ENCODE measurements at places on chromosomes 3 and 15.

DNA sequence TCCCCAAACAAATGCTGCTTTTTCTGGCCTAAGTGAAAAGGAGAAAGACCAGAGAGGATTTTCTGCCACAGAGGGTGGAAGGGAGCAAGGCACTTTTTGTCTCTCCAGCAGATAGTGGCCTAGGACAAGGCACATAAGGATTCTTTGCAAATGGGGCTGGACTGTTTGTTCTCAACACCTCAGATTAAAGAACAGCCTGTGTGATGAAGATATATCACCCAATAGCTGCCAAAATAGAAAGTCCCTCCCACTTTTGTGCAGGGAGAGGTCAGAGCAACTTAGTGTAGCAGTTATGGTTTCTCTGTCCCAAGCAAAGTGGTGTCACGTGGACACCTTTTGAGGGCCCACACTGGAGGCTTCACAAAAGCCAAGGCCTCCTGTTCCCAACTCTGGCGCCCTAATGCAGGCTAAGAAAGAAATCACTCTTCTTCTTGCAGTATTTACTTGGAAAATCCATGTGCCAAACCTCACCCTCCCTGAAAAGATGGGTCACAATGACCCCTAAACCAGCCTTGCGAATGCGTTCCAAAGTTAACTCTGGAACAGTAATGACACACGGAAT lies 84.9 kb downstream of the LRIG1 start:
- DNase-seq: no peak

DNA sequence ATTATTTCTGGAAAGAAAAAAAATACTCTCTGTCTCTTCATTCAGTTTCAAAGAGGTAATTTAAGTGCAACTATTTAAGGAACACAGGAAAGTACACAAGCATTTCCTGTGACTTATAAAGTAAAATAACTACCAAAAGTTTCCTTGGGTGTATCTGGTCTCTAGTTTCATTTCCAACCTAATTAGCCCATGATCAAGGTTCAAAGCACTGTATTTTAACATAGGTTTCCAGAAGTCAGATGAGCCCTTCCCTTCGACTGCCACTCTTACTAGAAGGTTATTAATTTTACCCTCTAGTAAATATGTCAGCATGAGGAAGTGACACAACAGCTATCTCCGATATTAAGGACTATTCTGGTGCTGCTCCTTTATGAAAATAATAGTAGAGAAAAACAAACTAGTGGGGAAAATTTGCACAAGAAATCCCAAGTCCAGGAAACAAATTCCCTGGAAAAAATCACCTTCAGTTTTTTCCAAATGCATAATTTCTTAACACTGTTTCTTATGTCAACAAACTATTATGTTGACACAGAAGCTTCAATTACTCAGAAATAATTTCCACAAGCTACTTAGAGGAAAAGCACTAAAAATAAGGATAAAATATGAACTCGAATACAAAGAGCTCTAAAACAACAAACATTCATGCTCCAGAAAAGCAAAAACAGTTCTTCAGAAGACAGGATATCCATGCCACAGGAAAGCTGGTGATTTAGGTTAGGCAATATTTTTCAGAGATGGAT lies 35.3 kb downstream of the CCPG1 start:
- no peak for DNase-seq

DNA sequence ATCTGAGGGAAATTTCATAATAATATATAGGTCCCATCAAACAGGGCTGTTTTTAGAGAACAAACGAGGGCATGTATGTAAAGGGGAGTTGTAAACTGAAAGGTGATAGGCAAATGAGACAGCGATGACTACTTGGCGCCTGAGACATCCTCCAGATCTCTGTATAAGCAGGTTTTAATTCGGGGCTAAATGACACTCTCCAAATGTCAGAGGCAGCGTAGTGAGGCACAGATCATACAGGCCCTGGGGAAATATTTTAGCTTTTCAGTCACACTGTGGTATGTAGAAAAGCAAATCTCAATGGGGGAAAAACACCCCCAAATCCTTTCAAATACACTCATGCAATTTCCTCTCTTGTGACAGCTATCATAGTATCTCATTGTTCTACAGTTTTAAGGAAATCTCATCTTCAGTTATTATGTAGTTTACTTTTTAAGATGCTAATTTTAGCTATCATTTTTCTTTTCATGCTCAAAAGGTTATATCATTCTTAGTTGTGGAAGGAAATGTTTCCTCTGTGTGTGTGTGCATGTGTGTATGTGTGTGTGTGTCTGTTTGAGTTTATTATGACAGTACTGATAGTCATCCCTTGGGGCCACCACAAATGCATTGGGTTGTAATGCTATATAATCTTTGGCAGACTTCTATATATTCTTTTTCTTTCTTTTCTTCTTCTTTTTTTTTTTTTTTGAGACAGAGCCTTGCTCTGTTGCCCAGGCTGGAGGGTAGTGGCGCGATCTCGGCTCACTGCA lies 1.1 kb downstream of the TPRG1 start:
- DNase-seq: no peak

- DNase-seq: no peak
Measured at GRCh38 chr3:14283092-14283812, 104.6 kb downstream of the LSM3 start.
